ENCODE measurements at places on chromosomes 11 and 22.

DNA sequence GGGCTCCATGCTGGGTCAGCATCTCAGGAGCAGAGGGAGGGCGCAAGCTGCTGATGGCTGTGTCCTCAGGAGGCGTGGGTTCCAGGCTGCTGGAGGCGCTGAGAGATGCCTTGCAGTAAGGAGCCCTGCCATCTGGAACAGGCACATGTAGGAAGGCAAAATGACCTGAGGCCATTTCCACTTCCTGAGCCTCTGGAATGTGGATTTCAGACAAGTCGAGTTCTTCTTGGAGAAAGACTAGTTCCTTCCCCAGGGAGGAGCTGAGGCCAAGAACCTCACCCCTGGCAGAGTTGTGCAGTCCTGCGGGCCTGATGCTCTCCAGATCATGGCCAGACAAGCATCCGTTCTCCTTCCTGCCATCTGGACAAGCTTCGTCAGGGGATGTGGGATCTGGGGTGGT, 19.3 kb downstream of the HPS4 start:
- DNase-seq: no peak

- no peak for DNase-seq
Measured at GRCh38 chr22:38073150-38074130, 10.5 kb downstream of the SLC16A8 start.

DNA sequence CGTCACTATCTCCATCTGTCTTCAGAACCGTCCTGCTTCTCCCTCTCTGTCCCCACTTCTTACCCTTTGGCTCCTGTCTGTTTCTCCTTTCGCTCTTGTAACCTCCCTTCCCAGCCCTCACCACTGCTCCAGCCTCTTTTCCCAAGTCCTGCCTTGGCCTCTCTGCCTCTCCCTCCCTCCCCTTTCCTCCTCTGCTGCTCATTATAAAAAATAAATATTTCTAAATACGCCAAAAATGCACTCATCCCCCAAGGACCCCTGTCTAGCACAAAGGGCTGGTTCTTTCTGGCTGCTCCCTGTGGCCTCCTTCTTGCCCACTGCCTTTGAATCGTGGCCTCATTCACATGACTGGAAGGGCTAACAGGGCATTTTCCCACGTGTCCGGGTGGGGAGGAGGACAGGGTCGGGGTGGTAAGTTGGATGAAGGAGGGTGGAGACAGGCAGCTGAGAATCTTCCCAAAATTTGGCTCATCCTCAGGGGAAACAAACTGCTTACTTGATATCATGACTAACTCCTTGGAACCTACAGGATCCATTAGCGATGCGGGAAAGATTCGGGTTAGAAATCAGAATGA, 26.4 kb upstream of the OAF start:
- DNase-seq: no peak

- no peak for DNase-seq
Measured at GRCh38 chr11:1437500-1437899, 47.8 kb downstream of the BRSK2 start.

DNA sequence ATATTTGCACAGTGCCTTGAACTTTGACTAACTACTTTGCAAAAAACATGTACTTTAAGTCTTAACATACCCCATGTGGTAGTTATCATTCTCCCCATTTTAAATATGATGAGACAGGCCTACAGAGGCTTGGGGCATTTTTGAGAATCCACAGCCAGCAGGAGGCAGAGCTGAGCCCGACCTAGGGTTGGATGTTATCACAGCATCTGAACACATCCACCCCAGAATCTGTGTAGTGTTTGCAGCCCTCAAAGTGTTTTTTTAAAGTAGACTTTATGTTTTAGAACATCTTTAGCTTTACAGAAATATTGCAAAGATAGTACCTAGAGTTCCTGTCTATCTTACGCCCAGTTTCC, 17.6 kb downstream of the OTOG start:
- DNase-seq: no peak

- DNase-seq: no peak
Measured at GRCh38 chr11:2868506-2869133, 17.0 kb downstream of the CDKN1C start.

DNA sequence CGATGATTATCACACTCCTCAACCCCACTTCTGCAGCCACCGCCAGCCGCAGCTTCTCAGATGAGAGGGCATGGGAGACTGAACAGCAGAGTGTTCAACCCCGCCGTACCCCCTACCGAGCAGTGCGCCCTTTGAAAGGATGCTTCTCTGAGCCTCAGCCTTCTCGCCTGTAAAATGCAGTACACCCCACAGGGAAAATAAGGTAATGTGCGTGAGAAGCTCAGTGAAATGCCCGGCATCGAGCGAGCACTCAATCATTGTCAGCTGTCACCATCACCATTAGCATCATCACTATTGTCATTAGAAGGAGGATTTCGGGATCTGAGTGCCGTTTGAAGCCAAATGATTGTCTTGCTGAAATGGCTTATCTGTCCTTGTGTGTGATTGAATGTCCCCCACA, 13.6 kb downstream of the TRIM29 start:
- no peak for DNase-seq

DNA sequence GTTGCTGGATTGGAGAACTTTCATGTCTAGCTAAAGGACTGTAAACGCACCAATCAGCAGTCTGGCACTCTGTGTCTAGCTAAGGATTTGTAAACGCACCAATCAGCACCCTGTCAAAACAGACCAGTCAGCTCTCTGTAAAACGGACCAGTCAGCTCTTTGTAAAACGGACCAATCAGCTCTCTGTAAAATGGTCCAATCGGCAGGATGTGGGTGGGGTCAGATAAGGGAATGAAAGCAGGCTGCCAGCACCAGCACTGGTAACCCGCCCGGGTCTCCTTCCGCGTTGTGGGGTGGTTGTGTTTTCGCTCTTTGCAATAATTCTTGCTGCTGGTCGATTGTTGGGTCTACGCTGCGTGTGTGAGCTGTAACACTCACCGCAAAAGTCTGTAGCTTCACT, 11.3 kb downstream of the MYO18B start:
- DNase-seq: no peak

DNA sequence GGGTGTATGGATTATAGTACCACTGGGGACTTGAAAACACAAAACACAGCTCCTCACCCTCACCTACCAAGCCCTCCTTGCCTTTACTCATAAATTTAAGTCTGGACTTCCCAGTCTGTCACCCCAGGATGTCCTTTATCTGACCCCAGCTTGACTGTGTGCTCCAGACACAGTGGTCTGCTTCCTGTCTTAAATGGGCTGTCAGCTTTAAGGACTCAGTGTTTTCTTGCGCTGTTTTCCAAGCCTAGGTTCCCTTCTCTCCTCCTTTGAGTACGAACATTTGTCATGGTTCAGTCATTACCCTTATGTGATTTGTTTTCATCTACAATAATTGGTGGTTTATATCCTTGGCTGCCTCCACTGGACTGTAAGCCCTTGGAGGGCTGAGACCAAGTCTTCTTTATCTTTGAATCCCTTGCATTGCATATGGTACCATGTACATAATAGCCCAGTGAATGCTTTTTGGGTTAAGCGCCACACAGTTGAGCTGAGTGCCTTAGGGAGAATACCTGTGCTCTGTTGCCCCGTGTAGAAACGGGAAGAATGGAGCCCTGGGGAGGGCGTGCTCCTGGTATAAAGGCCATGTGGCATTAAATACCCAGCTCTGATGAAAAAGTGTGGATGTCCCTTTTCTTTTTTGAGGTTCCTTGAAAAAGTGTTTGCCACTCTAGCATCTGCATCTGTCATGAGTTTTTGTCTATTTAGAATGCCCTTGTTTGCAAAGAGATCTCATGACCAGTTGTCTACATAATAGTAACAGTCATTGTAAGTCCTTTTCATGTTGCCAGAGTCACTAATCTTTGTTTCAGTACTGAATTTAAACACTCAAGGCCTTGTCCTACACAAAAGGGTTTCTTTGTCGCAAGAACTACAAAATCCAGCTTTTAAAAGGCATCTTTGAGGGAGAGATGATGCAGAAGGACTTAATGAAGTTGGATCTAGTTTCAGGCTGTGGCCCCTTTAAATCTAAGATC, 14.0 kb downstream of the PANX1 start:
- DNase-seq: no peak

DNA sequence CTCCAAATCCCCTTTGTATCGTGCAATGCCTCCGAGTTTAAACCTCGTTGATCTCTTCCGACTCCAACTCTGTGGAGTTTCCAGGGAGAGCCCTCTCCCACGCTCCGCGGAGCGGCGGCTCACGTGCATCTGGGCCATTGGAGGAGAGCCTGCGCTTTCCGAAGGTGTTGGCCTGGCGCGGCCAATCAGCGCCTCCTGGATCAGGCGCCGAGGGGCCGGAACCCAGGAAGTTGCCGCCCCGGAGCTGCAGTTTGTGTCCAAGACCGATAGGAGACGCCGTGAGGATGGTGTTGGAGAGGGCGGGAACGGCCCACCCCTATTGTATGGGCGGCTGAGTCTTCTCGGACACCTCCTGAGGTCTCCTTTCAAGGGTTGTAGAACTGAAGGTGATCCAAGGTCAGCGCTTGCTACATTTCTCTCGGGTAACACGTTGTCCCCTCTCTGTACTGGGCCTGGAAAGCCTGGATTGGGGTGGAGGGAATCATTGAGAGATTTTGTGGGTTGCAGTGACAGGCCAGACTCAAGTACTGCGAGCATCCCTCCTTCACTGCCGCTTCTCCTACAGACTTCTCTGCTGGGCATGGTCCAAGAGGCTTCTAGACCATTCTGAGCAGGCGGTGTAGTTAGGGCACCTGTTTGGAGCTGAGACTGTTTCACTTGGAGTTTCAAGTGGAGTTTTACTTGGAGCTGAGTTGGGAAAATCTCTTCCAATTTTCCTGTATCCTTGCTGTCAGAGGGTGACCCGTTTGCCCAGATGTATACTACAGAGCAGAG, 1.7 kb downstream of the ADAMTS15 start:
- no peak for DNase-seq

GRCh38 chr11:30585125-30585891, 845 bp downstream of the MPPED2 start:
- no peak for DNase-seq

GRCh38 chr11:117279711-117280376, 11.3 kb upstream of the BACE1-AS start:
- no peak for DNase-seq

DNA sequence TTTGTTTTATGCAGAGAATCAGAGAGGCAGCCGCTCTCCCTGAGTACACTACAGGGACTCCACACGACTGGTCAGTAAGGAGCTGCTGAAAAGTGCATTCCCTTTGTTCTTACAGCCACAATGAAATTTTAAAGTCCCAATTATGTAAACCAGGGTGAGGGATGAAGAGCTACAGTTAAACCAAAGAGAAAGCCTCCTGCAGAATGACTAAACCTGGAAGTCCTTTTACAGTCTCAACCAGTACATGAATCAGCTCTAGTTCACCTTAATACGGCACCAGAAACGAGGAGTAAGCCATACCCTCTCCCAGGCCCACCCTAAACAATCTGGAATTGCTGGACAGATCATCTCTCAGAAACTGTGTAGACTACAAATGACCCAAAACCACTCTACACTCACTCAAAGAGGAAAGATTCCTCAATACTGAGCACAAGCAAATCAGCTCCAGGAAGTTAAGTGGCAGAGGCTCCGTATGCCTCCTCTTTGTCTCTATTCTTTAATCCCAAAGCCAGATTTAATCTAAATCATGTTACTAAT, 113.1 kb downstream of the RBFOX2 start:
- no peak for DNase-seq
